M059J (cell line): ENCODE measurements at places on chromosomes 12 and 14.

DNA sequence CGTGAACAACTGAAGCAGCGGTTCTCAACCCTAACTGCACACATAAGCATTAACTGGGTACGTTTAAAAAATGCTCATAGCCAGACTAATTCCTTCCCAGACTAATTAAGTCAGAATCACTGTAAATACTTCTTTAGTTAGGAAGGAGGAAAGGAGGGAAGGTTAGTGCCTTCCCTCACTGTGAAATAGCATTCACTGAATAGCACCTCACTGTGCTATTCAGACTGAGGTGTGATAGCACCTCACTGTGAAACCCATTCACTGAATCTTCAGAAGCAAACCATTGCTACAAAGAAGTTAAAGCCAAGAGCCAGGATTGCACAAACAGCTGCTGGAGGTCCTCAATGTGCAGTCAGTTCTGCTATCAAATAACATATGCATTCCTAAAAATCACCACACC is 58.8 kb downstream of the RTN1 start:
- no peak for DNase-seq

DNA sequence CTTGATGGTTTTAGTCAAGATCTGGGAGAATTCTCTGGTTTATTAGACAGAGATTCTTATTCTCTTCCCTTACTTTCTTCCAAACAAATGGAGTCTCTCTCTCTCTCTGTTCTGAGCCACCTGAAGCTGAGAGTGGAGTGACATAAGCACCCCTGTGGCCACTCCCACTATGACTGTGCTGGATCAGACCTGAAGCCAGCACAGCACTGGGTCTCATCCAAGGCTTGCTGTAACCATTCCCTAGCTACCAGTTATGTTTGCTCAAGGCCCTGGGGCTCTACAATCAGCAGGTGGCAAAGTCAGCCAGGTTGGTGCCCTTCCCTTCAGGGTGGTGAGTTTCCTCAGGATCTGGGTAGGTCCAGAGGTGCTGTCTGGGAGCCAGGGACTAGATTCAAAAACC is 568.5 kb downstream of the AACS start:
- DNase-seq = no peak

DNA sequence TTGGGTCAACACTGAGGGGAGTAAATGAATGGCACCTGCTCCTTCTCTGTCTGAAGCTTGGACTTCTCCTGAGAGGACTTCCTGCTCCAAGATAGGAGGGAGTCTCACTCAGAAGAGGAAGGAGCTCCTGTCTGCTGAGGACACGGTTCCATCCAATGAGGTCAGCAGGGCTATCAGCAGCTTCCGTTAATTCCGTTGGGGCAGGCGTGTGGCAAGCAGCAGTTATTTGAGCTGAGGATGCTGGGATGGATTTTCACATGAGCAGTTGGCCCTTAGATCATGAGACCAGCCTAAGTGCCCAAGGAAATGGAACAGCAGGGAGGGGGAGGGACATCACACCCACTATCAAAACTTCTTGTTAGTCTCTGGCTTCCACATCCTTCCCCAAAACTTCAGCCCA is 159.0 kb upstream of the PZP start:
- DNase-seq = no peak

GRCh38 chr12:32897281-32897610 is 669 bp upstream of the PKP2 start:
- DNase-seq = no peak

- DNase-seq = no peak
Measured at GRCh38 chr14:91245029-91245428, 525 bp upstream of the GPR68 start.

- no peak for DNase-seq
Measured at GRCh38 chr12:10624605-10625004, 11.2 kb upstream of the MAGOHB start.

DNA sequence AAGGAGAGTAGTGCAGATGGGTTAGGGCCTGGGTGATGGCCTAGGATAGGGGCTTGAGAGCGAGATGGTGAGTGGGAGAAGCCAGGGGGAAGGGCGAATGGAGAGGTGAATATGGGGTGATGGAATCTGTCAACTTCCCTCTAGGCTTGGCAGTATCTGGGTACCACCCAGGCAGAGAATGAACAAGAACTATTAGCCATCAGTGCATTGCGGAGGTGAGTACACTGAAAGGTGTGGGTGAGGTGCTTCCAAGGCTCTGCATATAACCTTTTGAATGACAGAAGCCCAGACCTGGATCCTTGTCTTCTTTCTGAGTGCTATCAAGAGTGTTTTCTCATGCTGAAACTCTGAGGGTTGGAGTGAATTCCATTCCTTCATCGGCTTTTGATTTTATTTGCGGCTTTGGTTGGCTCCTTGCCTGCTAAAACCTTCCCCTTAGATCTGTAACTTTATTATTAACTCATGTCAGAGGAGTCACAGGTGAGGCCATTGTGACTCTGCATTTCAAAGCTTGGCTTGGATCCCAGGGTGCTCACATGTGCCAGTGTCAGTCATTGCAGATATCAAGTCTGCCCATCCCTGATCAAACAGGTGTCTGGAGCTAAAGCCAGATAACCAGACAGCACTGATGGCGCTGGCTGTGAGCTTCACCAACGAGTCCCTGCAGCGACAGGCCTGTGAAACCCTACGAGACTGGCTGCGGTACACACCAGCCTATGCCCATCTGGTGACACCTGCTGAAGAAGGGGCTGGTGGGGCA is 18.6 kb downstream of the PEX5 start:
- no peak for DNase-seq

DNA sequence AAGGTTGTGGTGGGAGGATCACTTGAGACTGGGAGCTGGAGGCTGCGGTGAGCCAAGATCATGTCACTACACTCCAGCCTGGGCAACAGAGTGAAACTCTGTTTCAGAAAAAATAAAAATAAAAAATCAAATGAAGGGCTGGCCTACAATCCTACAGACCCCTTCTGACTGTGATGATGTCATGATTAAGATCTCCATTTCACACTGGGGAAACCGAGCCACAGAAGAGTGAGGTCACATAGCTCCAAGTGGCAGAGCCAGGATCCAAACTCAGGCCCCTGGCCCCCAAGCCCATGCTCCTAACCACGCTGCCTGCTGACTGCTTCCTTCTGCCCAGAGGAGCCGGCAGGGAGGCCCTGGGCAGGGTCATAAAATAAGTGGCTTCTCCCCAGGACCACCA is 258.0 kb upstream of the FKBP4 start:
- no peak for DNase-seq

- DNase-seq = no peak
Measured at GRCh38 chr14:38121320-38122020, 86.2 kb upstream of the SSTR1 start.

- DNase-seq = no peak
Measured at GRCh38 chr14:77306416-77306815, 14.3 kb downstream of the POMT2 start.

DNA sequence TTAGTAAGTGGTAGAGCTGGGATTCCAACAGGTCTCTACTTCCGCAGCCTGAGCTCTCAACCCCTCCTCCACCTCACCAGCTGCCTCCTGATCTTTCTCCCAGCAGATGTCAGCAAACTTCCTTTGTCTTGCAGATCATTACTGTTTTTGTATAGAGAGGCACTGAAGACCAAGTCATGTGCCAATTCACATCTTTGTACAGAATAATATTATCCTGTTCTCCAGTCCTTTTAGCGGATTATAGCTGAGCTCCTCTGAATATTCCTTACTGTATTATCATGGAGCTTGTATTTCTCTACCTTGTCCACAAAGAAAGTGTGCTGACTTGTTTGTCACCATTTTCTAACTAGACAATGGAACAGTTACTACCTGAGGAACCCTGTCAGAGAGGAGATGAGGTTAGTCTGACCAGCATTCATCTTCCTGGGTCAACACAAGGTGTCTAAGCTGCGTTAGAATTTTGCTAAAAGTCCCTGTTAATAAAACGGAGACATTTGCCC is 142.3 kb upstream of the ARHGAP5 start:
- peak; percentile 73 for DNase-seq

DNA sequence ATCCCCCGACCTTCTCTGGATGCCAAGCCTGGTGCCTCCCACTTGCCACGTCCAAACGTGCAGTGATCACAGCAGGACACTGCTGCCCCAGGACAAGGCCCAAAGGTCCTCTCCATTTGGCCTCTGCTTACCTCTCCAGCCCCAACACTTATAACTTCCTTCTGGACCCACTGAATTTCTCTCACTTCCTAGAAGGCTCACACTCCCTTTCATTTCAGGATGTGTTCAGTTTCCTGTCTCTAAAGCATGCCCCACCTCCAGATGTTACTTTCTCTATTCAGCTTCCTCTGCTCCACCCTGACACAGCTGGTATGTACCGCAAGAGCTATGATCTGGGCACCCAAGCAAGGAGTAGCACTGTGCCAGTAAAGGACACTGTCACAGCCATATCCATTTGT is 33.0 kb downstream of the CDKL1 start:
- peak; percentile 40 for DNase-seq
